Aorta (tissue), 5 donors: ENCODE measurements at places on chromosomes 1 and 21.
A peak's percentile ranks its signal among the peaks of the same experiment; 100 is the strongest.

DNA sequence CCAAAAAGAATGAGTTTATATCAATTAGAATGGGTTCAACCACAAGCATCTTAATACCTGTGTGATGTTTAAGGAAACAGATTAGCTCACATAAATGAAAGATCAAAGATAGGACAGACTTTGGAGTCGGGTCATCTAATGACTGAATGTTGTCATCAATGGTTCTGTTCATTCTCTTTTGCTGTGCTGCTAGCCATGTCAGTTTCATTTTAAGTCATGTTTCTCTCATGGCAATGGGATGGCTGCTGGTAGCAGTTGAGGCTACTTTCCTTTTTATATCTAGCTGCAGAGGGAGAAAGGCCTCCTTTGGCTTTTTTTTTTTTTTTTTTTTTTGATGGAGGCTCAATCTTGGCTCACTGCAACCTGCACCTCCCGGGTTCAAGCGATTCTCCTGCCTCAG lies 86.9 kb upstream of the SPAG17 start:
- no peak for DNase-seq

GRCh38 chr1:10419351-10419750 lies 10.9 kb upstream of the CENPS start:
- DNase-seq = no peak

- DNase-seq = peak; percentile 72
Observed at GRCh38 chr1:16924919-16925477, 3.3 kb downstream of the CROCC start.

GRCh38 chr1:243715285-243715684 lies 134.8 kb downstream of the AKT3 start:
- no peak for DNase-seq

DNA sequence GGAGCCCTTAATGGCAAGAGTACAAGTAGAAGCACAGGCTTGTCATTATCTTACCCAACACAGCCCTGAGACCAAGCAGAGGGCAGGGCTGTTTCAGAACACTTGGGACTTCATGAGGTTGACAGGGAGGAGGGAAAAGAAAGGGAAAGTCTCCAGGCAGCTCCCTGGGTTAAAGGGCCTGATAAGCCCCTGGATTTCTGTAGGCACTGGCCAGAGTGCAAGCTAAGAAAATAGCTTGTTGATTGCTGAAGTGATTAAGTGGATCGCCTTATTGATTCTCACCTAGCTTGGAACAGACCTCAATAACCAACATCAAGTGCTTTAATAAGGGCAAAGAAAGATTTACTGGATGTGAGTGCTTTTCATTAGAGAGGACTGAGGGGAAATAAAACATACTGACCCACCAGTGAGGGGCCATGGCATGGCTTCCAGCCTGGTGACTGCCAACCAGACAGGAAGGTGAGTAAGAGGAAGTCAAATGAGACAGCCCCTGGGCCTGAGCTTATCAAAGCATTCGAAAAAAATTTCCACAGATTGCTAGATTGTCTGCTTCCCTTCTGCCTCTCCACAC lies 121.4 kb upstream of the NFIA start:
- DNase-seq = no peak

DNA sequence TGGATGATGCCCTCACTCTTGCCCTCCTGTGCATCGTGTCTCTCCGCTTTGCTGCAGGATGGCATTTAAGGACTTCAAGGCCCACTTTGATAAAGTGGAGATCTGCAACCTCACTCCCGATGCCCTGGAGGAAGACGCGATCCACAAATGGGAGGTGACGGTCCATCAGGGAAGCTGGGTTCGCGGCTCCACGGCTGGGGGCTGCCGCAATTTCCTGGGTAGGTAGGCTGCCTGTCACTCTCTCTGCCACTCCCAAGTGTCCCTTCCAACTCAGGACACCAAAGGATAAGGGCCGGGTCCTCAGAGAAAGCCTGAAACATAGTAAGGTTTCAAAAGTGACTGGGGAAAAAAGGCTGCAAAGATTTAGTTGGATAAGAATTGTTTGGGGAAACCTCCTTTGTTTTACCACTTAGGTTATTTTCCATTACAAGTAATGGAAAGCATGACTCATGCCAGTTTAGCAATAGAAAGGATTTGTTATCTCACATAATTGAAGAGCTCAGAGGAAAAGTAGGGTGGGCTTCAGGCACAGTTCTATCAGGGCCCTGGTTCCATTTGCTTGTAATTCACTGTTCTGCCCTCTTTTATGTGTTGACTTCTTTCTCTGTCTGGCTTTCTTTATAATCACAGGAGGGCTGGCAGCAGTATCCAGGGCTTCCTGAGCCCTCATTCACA lies 31.9 kb downstream of the CAPN9 start:
- no peak for DNase-seq

DNA sequence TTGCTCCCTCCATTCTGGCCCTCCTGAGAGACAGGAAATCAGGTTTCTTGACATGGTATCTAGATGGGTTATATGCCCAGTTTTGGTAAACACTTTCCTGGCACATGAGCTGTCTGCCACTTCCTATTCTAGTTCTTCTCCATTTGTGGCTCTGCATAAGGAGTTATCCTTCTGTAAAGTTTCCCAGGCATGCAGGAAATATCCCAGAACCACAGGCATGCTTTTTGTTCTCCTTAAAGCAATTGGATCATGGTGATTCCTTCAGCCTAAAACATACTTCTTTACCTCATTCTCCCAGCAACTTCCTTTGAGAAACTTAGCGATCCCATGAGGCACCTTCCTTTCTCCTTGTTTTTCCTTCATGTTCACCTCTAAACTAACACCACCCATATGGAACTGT lies 199.8 kb downstream of the CRB1 start:
- DNase-seq = no peak

- DNase-seq = no peak
Observed at GRCh38 chr1:98674075-98674781, 12.7 kb downstream of the SNX7 start.

GRCh38 chr1:181032535-181032934 lies 1.2 kb upstream of the MR1 start:
- no peak for DNase-seq

GRCh38 chr1:228213917-228214808 lies 6.3 kb downstream of the OBSCN start:
- DNase-seq = peak; percentile 77

DNA sequence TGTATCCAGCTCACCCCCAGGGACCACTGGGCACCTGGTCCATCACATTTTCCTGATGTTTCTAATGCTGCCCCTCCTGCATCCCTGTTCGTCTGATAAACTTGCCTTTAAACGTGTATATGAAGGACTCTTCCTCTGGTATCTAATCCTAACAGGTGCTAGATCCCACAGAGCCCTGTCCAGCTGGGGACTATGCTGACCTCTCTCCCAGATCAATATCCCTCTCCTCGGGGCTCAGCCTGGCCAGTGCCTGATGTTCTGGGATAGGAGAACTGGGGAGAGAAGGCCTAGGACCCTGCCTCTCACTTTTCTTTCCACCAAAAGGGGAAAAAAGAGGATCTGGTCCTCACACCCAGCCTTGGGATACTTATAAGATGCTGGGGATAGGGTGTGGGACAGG lies 1.4 kb upstream of the SLC5A9 start:
- no peak for DNase-seq

DNA sequence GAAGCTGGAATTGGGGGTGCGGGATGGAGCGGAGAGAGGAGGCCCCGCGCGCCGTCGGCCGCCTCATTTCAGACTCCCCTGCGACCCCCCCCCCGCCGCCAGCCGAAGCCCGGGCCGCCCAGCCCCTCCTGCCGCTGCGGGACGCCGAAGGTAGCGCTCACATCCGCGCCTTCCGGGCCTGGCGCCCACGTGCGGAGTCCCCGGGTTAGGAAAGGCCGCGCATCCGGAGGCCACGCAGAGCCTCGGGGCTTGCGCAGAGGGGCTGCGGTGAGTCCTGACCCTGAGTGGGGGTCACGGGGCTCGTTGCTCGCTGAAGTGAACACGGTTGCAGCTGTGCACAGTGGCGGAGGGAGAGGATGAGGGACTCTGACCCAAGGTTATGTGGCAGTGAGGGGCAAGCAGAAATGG lies 552 bp upstream of the ZNF496 start:
- peak; percentile 87 for DNase-seq

- no peak for DNase-seq
Observed at GRCh38 chr1:59788825-59789224, 25.9 kb upstream of the HOOK1 start.

GRCh38 chr21:32844076-32844475 lies 72.5 kb upstream of the PAXBP1 start:
- no peak for DNase-seq

GRCh38 chr21:36698981-36699545 lies at the start of gene SIM2:
SIM2 (plus strand) TSS chr21:36699115; CDS start chr21:36699747, 632 bp downstream.
- DNase-seq = no peak

GRCh38 chr1:156616463-156616862 lies 2.8 kb upstream of the HAPLN2 start:
- peak; percentile 53 for DNase-seq

DNA sequence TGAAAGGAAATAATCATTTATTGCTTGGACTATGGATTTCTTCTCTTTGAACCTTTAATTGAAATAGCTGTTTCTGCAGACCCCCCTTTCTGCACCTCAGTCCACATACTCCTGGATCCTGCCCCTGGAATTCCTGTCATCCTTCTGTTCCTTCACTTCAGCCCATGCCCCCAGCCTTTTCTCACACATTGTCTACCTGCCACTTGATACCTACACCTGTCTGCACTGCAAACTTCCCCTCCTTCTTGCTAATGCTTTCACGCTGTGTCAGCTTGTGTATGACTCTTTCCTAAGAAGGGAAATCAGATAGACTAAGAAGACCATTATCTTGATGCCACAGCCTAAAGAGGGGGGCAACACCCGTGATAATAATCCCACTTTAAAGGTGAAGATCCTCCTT lies 80.3 kb upstream of the EXO1 start:
- DNase-seq = no peak

- DNase-seq = no peak
Observed at GRCh38 chr1:235947989-235948388, 81.3 kb upstream of the LYST start.

DNA sequence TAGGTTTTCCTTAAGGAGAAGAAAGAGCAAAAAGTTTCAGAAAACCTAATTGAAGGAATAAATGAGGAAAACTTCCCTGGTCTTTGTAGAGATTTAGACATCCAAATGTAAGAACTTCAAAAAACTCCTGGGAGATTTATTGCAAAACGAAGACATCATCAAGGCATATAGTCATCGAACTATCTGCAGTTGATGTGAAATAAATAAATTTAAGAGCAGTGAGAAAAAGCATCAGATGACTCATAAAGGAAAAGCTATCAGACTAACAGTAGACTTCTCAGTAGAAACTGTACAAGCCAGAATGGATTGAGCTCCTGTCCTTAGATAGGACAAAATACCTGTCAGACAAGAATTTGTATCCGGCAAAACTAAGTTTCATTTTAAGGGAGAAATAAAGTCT lies 569.4 kb upstream of the ADAMTS5 start:
- DNase-seq = no peak

DNA sequence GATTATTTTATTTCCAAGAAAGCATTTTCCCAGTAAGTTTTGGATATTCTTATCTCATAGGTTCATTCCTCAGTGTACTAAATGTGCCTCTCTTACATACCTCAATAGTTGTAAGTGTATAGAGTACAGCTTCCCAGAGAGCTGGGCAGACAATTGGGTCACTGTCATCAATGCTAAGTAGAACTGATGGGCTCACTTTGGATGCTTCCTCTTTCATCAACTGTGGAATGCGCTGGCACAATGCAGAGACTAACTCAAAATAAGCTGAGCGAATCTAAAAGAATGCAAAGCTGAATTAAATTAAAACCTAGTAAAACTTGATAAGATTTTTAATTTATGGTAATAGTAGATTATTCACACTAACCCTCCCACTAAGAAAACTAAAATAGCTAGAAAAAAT lies 21.5 kb downstream of the LTN1 start:
- no peak for DNase-seq

DNA sequence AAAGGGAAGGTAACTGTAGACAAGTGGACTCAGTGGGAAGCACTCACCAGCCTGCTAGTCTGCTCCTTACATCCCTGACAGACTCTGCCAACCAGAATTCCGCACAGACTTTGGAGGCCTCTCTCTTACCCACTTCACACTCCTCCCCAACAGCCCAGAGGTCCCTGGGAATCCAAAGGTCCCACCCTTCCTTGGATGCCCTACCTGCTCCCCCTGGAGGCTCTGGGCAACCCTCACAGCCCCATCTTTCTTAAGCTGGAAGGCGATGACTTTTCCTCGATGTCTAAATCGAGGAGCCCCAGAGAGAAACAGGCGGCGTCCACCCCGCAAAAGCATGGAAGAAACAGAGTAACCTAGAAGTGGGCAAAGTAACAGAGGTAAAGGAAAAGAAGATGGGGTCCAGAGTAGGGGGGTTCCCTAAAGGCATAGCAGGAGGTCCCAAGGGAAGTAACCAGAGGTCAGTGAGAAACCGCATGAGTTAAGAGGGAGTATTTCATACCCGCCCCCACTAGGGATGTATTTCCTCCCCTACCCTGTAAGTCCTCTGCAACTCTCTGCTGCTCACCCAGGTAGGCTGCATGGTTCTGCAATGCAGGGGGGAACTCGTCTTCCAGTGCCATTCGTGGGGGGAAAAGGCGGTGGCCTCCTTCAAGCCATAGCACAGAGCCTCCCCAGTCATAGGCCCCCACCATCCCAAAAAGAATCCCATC lies 8.4 kb downstream of the ITGA10 start:
- no peak for DNase-seq

GRCh38 chr1:182185842-182186756 lies 124.6 kb upstream of the ZNF648 start:
- no peak for DNase-seq

GRCh38 chr1:183735069-183735860 lies 69.7 kb upstream of the RGL1 start:
- DNase-seq = no peak

DNA sequence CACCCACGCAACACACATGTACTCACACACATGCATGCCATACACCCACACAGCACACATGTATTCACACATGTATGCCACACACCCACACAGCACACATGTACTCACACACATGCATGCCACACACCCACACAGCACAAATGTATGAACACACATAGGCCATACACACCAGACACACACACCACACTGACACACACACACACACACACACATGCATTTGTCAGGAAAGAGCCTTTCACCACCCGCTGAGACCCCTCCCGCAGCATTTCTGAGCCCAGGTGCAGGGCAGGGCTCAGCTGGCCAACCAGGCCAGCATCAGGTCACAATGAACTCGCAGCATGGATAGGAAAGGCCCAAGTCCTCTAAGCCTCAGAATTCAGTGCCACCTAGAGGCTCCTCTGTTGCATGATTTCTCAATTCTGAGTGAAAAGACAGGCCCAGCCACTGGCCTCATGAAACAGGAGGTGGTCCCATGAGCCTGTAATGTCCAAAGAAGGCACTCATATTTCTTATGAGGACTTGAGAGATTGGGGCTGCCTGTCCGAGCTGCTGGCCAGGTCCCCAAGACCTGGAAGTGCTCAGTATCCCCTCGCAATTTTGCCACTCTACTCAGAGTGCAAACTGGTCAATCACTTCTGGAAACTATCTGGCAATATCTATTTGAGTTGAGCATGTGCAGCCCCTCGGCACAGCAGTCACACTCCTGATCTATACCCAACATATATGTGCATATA lies 57.3 kb downstream of the PSMG1 start:
- DNase-seq = no peak

- no peak for DNase-seq
Observed at GRCh38 chr21:26127918-26128317, 42.7 kb downstream of the APP start.

- peak; percentile 22 for DNase-seq
Observed at GRCh38 chr21:41600116-41600515, 92.2 kb upstream of the TMPRSS2 start.
